ENCODE measurements at places on chromosomes 7 and 10.

DNA sequence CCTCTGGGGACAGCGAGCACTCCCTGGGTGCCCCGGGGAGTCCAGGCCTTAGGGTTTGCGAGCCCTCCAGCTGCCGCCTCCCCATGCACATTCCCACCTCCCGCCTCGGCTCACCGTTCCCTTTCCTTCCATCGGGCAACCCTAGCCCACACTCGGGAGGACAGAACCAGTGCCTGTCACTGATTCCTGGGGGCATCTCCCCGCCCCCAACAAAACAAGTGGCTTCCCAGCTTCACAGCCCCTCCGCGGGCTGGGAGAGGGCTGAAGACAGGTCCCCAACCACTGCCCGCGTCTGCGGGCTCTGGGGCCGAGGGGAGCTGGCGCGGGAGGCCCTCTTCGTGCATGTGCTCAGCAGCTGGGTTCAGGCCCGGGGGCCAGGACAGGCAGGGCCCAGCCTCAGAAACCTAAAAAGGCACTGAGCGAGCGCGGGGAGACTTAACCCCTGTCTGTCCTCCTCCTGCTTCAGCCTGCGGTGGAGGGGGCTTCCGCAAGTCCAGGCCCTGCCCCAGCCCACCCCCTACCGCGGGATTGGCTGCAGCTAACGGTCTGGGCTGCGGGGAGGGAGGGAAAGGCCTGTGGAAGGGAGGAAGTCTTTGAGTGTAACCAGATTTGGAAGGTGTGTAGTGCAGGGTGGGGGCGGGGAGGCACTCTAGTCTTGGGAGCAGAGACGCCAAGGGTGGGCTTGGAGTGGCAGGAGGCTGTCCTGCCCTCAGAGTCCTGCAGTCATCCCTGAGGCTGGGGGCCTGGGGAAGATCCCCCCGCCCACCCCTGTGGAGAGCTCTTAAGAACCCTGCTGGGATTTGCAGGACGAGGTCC lies 1.2 kb downstream of the FLNC start:
- DNase-seq = peak; percentile 85

- no peak for DNase-seq
Observed at GRCh38 chr10:5106553-5106952, 12.3 kb downstream of the AKR1C3 start.

GRCh38 chr7:131521651-131522163 lies 34.7 kb downstream of the PODXL start:
- no peak for DNase-seq

- peak; percentile 39 for DNase-seq
Observed at GRCh38 chr7:33845991-33846509, 59.3 kb upstream of the BMPER start.

DNA sequence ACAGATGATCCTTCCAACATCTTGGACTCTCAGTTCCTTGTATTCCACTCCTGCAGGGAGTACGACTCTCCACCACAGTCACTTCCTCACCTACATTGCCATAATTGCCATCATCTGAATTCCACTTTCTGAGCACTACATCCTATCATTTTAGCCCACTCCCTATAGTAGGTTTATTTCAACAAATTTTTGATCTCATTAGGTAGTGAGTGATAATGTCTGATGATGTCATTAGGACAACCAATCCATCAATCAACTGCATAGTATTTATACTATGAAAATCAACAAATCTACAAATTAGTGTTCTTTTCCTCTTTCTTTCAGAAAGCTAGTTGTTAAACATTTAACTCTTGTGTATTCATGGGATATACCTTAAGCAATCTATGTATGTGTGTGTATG lies 13.7 kb upstream of the TRA2A start:
- no peak for DNase-seq

GRCh38 chr10:124446830-124447750 lies 2.7 kb downstream of the NKX1-2 start:
- DNase-seq = no peak

DNA sequence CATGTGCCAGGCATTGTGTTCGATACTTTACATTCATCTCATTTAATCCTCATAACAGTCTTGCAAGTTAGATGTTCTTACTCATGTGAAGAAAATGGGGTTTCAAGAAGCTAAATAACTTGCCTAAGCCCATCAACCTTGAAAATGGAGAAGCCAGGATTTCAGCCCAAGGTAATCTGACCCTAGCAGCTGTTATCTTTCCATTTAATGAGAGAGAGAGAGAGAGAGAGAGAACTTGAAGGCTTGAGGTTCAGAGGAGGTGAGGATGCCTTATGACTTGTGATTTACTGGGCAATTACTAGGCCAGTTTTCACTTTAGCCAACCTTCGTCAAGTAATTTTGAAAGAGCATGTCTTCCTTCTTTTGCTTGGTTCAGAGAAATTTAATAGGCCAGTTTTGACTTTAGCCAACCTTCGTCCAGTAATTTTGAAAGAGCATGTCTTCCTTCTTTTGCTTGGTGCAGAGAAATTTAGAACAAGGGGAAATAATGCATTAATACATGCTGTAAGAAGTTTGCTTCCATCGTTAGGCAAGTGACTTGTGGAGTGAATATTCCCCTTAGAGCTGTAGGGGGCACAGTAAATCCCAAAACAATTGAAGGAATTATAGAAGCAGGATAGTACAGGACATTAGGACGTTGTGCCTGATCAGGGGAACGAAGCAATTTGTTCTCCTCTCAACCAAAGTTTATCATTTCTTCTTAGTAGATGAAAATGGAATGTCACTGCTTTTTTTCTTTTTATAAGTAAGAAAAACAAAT lies 143.0 kb upstream of the BMPER start:
- no peak for DNase-seq

- no peak for DNase-seq
Observed at GRCh38 chr10:23021430-23021829, 73.9 kb upstream of the MSRB2 start.

- DNase-seq = peak; percentile 70
Observed at GRCh38 chr7:87480386-87480785, 4.9 kb upstream of the ABCB4 start.

DNA sequence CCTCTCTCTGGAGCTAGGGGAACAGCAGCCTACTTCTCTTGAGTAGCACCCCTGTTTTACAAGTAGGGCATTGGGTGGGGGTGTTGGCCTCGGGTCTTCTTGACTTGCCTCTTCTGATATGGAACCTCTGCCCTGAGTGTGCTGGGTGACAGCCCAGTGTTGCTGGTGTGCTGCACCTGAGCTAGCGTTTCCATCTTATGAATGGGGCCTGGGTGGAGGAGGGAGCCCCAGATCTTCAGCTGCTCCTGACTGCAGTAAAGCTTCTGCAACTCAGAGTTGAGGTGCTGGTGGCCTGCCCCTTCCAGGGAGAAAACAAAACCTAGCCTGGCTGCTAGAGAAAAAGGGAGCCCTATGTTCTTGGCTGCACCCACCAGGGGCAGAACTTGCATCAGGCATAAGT lies 202.5 kb upstream of the SHH start:
- DNase-seq = no peak

DNA sequence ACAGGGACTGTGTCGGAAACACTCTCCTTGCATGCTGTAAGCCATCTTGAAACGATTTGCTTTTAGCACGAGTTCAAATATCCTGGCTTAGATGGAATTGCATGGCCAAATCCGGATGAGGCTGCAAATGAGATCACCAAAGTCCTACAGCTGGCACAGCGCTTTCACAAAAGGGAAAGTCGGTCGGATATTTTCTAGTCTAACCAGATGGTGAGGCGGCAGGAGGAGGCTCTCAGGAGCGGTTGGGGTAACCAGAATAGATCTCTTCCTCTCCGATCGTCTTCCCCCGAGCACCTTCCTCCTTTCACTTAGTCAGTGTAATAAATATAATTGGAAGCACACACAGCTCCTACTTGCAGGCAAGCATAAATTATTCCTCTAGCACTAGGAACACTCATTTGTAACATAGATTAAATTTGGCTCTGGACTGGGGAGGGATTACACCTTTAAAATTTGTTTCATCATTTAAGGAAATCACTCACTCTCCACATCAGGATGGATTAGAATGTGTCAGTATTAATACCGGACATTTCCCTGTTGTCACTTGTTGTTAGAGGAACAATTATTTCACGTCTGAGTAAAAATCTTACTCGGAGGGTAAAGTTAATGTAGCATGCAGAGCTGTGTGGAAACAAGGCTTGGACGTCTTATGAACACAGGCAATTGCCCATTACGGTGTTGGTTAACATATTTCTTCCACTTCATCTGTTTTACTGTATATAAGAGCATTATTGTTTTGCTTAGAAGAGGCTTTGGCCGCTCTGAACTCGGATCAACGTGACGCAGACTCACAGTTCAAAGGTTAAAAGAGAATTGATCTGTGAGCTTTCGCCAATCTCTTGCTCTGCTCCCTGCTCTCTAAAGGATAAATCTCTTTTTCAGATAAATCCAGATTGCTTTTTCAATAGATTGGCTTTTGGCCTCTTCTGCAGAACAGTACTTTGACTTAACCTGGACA lies 857.9 kb downstream of the TYW1 start:
- peak; percentile 47 for DNase-seq

DNA sequence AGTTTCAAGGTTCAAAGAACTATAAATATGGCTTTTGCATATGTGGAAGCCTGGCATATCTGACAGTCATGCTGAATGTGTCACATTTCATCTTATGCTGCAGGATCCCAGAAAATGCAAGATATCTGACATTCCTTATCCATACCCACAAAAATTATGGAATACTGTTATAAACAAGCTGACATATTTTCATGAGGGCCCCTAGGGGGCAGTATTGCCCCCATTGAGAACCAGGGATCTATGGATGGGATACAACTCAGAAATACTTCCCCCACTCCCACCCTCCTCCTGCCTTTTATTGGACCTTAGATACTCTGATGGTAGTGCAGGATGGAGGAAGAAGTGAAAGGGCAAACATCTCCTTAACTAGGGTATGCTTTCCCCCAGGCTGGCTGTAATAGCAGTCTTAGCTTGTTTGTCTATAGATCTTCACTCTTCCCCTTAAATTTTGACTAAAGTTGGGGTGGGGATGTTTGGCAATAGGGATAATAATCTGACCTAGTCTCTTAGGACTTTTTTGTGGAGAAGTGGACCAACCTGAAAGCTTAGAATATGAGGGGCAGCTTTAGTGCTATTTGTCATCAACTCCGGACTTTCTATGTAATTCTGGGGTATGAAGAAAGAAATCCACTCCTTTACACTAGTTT lies 3.5 kb upstream of the GNGT1 start:
- peak; percentile 69 for DNase-seq

GRCh38 chr10:58414270-58415041 lies 29.2 kb downstream of the TFAM start:
- peak; percentile 77 for DNase-seq

- DNase-seq = peak; percentile 67
Observed at GRCh38 chr7:75624134-75624832, 114.5 kb downstream of the HIP1 start.

- DNase-seq = peak; percentile 58
Observed at GRCh38 chr7:5646846-5647245, 134.6 kb downstream of the RNF216 start.

- no peak for DNase-seq
Observed at GRCh38 chr7:66571568-66571967, 57.1 kb upstream of the KCTD7 start.

DNA sequence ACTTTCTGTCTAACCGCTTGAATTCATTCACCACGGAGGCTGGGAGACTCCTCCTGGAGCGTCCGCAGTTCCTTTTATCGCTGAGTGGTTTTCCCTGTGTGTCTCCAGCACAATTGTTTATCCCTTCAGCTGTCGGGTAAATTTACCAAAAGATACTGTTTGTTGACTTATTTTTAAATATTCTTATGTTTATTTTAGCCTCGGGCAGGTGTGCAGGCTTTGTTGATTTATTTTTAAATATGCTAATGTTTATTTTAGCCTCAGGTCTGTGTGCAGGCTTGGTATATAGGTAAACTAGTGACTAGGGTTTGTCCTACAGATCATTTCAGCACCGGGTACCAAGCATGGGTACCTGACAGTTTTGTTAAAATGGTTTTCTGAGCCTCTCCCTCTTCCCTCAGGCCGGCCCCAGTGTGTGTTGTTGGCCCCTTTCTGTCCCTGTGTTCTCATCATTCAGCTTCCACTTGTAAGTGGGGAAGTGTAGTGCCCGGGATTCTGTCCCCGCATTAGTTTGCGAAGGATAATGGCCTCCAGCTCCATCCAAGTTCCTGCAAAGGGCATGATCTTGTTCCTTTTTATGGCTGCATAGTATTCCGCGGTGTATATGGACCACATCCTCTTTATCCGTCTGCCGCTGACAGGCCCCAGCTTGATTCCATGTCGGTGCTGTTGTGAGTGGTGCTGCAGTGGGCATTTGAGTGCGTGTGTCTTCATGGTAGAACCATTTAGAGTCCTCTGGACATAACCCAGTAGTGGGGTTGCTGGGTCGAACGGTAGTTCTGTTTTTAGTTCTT lies 5.3 kb downstream of the GET4 start:
- no peak for DNase-seq

GRCh38 chr7:102889851-102890250 lies 22.9 kb upstream of the LRRC17 start:
- DNase-seq = no peak

DNA sequence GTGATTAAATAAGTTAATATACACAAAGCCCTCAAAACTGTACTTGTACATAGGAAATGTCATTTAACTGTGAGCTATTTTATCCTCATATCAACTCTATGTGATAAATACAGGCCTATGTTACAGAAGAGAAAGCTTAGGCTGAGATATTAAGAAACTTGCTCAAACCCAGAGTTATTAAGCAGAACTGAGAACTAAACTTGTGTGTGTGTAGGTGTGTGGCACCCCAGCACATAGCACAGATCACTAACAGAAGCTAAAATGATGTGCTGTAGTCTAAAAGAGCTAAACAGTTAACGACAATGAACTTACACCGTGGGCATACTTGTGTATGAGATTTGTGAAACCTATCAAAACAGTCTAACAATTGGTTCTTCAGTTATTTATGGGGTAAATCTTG lies 34.5 kb downstream of the MTPN start:
- no peak for DNase-seq

DNA sequence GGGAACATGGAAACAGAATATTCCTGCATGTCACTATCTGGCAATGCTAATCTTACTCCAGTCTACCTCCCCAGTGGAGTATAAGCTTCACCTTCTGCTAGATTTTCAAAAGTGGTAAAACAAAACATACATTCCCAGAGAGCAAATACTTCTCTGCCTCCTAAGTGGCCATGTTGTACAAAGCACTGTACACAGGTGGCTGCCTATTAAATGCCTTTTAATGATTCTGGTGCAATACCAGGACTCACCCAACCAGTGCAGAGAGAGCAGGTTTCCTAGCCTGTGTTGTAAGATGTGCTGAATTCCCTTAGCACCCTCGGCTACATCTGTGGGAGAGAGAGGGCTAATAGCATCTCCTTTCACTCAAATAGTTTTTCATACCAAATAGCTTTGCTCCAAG lies 684.3 kb upstream of the NRP1 start:
- DNase-seq = no peak

DNA sequence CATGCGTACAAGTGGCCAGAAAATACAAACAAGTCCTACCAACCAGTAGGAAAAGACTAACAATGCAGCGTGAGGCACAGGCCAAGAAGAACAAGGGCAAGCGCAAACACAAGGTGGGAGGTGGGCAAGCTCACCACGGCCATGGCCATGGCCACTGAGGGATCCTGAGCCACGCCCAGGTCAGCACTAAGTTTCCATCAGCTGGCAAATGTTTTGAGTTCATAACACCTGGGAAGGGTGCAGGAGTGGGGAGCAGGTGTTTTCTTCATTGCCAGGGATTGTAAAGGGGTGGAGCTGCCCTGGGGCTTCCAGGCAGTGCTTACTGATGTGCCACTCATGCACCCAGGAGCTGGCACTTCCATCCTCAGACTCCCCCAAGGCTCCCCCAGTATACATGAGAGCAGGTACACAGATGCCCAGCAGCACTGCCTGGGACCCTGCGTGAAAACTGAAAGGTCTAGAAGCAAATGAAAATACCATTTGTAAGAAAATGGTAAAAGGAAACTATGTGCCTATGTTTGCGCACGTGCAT lies 139.2 kb upstream of the RET start:
- DNase-seq = no peak
